ENCODE measurements at places on chromosomes 7 and 10. TPM values are rescaled to one million over a fixed set of nuclear protein-coding genes. Genes with fewer than 3 reads are reported as not detected.

GRCh38 chr10:26859241-26860101, 1.3 kb downstream of the ABI1 start:
- DNase-seq = no peak

- no peak for DNase-seq
Observed at GRCh38 chr7:8274589-8274988, 12.6 kb upstream of the ICA1 start.

- no peak for DNase-seq
Observed at GRCh38 chr7:221978-222715, 29.8 kb downstream of the FAM20C start.

DNA sequence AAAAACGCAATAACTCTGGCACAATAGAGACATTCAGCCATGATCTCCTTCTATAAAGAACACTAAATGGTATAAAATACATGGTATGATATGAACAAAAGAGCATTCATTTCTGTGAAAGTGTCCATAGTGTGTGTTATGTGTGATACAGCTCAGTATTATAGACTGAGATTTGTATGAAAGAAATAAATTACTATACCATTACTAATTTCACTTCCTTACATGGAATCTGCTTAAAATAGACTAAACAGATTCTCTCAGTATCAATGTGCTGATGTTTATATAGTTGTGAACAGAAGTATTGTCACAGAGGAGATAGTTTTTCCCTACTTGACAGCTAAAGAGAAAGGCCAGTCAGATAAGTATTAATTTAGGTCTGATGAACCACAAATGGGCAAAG, 10.8 kb downstream of the SEMA3A start:
- DNase-seq = no peak

GRCh38 chr7:133512560-133512959, 259.7 kb downstream of the EXOC4 start:
- DNase-seq = no peak

GRCh38 chr7:153087498-153087897, 327.9 kb downstream of the ACTR3B start:
- DNase-seq = no peak

The GPR141 gene
- total RNA-seq = not detected
